CD4-positive, alpha-beta T cell treated with Interleukin-15 for 4 hours (primary cell): ENCODE measurements at places on chromosomes 5 and 9.

- DNase-seq = no peak
Measured at GRCh38 chr9:69199769-69200470, 25.8 kb downstream of the TJP2 start.

DNA sequence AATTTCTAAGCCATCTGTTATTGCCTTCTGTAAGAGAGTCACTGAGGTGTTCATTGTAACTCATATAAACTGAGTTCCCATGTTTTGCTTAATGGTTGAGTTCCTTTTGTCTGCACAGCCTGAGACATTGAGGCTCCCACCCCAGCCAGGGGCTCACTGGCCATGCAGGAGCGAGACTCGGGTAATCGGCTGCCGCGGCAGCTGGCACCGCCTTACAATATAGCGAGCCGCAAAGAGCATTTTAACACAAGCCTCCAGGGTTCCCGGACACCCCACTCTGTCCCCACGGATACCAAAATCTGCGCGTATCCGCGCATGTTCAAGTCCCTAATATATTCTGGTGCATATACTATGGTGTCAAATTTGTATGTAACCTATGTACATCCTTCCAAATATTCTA, 24.4 kb upstream of the GLDC start:
- no peak for DNase-seq

DNA sequence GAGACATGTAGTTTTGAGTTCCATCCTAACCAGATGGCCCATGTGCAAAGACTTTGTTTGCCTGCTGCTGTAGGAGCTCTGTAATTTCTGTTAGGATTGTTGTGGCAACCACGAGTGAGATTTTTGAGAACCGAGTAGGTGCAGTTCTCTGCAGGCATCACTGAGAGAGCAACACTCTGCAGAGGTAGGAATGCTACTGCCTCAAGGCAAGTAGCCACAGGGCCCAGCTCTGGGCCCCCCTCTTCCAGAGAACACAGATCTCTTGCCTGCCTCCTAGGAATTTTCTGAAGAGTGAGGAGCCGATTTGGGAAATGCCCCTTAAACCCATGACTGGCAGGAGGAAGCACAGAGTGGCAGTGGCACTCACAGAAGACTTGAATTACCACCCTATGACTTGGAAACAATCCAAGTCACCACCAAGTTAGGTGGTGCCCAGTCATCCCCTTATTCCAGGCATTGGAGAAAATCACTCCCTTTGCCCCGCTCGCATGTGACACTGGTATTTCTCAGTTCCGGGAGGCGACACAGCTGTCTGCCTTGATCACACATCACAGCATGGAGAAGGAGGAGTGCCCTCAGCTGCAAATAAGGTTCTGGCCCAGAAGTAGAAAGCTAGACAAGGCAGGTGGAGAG, 52.5 kb upstream of the SLC2A8 start:
- DNase-seq = no peak

- DNase-seq = no peak
Measured at GRCh38 chr5:160233215-160233614, 3.9 kb downstream of the FABP6 start.

DNA sequence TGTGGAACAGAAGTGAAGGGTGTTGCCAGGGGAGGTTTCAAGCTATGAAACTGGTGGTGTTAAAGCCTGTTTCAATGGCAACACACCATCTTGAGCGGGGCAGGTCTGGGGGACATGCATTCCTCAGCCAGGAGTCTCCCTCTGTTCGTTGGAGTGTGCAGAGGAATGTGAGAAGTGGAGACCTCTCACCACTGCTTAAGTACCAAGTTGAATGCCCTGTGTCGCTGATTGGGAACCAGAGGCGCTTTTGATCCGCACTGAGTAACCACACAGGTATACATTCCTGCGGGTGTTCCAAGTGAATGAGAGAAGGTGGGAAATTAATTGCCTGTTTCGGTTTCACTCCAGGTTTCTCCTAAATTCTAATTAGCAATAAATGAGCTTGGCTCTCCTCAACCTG, 99.4 kb downstream of the LIX1 start:
- no peak for DNase-seq
